Retinal pigment epithelial cell (primary cell): ENCODE measurements at places on chromosomes 11 and 22.

- DNase-seq, result no peak
These were observed at the start of gene PRRG4 for GRCh38 chr11:32829680-32830412. TSS of gene PRRG4 (plus strand) at chr11:32829927. CDS start at chr11:32830530, 603 bp downstream.

- DNase-seq, result peak; percentile 56
These were observed 17.8 kb upstream of the TMPRSS13 start for GRCh38 chr11:117946842-117947526.

GRCh38 chr11:77080643-77081210 lies 14.0 kb downstream of the CAPN5 start:
- DNase-seq, result no peak

- DNase-seq, result no peak
These were observed 88.5 kb downstream of the TENM4 start for GRCh38 chr11:79352349-79352703.

- DNase-seq, result no peak
These were observed 169.3 kb upstream of the BLID start for GRCh38 chr11:122285070-122285988.

- no peak for DNase-seq
These were observed 54.6 kb downstream of the KCNA4 start for GRCh38 chr11:29962243-29962642.

GRCh38 chr11:119728211-119728626 lies 781 bp downstream of the NECTIN1 start:
- no peak for DNase-seq

DNA sequence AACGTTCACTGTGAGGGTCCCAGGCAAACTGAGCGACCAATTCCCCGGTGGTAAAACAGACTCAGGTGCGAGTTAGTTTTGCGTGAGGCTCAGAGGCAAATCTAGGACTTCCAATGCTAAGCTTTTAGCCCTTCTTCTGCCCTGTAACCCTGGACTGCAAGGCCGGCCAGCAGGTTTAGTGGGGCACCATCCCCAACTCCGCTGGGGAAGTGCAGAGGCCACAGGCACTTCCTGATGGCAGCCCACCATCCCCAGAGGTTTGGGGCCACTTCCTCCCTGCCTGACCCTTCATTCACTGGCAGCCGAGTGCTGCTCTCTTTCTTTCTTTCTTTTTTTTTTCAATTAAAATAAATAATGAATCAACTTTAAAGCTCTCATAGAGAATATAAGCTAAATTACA lies 124.6 kb upstream of the B3GAT1 start:
- DNase-seq, result no peak

- no peak for DNase-seq
These were observed 68.6 kb upstream of the PAX6 start for GRCh38 chr11:31879681-31880080.

GRCh38 chr11:124115782-124116616 lies 749 bp downstream of the VWA5A start:
- DNase-seq, result no peak

- DNase-seq, result no peak
These were observed 24.8 kb downstream of the CTNND1 start for GRCh38 chr11:57786436-57786835.

- DNase-seq, result peak; percentile 83
These were observed 38.3 kb upstream of the TFIP11 start for GRCh38 chr22:26550498-26551033.

- no peak for DNase-seq
These were observed 1.1 kb upstream of the CCND1 start for GRCh38 chr11:69639831-69640230.

GRCh38 chr22:30243661-30244060 lies 2.9 kb downstream of the LIF start:
- no peak for DNase-seq

GRCh38 chr11:11374358-11375148 lies 21.5 kb upstream of the CSNK2A3 start:
- DNase-seq, result no peak

DNA sequence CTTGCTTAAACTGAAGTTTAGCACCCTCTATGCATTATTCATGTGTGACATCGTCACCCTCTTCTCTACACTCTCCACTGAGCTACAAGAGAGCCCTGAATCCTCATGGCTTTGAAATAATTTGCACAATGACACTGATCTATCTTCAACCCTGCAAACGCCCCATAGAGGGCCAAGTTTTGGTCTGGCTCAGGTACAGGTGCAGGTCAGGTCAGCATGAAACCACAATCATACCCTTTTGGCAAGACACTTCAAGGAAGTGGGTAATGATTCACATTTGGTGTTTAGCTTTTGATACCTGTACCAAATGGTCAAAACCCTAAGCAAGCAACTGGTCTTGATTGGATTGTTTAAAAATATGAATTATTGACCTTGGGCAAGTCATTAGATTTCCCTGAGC lies 122.2 kb upstream of the CADM1 start:
- no peak for DNase-seq

GRCh38 chr11:126134461-126135155 lies 71.9 kb upstream of the CDON start:
- no peak for DNase-seq

GRCh38 chr11:110355011-110355744 lies 58.8 kb upstream of the RDX start:
- peak; percentile 83 for DNase-seq

DNA sequence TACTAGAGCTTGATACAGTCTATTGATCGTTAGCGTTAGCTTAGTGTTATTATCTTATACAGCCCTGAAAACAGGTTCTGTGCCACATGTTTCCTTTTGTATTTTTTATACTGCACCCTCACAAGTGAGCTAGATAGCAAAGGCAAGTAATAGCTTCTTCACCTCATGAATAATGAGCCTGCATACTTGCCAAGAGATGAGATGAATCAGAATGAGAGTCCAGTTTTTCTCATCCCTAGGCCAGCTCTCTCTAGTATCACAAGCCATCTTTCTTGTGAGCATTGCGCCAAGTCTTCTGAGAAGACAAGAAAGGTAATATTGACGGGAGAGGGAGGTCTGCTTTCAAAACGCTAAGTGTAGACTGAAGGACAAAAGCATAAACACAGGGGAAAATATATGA lies 8.7 kb upstream of the CARD18 start:
- no peak for DNase-seq

DNA sequence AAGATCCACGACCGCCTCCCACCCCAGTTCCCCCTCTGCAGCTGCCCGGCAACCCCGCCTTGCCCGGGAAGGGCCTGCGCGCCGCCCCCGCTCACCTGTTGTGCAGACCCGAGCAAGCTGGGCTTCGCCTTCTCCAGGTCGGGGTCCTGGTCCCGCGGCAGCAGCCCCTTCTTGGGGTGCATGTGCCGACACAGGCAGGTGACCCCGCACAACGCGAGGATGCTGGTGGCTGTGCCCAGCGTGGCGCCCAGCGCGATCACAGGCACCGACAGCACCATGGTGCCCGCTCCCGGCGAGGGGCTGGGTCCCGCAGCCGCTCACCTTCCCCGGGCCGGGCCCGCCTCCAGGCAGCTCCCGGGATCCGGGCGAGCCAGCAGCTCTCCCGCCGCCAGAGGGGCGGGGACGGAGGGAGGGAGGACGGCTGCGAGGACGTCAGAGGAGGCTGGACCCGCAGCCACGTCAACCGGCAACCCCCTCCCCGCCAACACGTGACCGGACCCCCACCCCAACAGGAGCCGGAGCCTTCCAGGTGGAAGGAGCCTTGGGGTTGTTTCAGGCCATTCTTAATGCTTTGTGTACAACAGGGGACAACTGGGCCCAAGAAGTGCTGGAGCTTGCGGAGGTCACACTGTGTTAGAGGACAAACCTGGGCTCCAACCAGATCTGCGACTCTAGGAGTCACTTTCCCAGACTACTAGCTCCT lies at the start of gene SYT13:
Gene SYT13, minus strand, starts transcription at position 412 of the 703 bp plus-strand sequence. Its CDS starts 134 bp downstream, at position 278.
- no peak for DNase-seq

DNA sequence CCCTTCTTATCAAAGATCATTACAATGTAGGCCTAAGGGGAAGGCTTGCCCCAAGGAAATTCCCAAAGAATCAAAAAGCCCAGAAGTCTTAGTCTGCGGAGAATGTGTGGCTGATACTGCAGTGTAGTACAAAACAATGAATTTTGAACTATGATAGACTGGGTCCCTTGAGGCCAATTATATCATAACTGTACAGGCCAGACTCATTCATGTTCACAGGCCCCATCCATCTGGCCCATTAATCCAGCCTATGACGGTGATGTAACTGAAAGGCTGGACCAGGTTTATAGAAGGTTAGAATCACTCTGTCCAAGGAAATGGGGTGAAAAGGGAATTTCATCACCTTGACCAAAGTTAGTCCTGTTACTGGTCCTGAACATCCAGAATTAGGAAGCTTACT lies 35.2 kb downstream of the IGLL1 start:
- no peak for DNase-seq

- DNase-seq, result no peak
These were observed 35.4 kb upstream of the ANO5 start for GRCh38 chr11:22157531-22157930.

DNA sequence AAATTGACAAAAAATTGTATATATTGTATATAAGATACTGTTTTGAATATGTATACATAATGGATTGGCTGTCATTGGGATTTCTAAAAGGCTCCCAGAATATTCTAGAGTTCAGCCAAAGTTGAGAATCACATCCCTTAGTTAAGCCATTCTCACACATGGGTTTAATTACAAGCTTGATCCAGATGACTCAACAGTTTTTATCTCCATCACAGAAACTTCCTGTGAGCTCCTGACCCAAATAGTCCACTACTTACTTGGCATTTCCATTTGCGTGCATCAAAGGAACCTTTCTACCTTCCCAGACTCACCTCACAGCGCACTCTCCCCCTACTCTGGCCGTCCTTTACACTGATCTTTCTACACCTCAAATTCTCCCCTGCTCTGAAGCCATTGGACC lies 184.8 kb upstream of the ARHGAP20 start:
- DNase-seq, result no peak

DNA sequence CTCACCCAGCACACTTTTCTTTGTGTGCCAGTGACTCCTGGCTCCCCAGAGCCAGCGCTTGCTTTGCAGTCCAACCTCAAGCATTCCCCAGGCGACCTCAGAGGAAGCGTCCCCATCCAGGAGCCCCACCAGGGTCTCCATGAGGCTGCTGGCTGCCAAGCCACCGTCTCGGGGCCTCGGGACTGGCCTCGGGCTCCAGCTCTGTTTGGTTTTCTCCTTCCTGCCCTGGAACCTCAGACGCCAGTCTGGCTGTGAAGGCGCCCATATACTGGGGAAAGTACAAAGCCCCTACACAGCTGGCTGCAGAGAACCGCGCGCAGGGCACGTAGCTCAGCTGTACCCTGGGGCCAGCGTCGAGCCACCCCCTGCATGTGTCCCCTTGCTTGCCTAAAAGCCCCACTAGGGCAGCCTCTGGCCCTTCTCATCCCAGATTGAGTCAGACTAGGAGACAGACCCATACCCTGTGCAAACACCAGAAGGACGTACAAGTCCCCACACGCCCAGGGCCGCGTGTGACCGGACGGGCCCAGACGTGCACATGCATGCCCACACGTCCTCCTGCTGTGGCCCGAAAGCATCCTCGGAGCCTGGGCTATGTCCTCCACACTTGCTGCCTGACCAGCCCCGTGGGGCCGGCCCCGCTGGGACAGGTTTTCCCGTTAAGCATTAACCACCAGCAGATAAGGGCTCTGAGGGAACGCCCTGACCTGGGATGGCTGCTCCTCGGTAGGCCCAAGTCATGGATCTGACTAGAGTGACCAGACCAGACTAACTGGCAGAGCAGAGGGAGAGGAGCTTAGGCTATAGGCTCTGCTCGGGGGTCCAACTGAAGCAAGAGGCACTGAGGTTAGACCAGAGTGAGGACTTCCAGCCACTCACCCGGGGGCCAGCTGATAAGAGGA lies 4.2 kb upstream of the SYT8 start:
- no peak for DNase-seq

DNA sequence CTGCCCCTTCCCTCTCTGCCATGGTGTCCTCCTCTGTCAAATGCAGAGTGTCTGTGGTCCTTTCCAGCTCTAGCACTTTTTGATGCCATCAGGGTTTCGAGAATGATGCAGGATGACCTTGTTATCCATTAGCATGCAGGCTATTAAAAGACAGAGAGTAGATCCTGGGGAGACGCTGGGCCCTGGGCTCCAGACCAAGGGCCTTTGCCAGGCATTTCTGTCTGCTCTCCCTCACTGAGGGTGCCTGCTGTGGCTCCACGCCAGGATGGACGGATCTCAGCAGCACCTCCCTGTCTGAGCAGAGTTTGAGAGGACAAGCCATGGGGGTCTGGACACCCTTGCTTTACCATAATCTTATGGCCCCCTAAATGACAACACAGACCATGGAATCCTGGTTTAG lies 110.8 kb upstream of the CD82 start:
- no peak for DNase-seq

DNA sequence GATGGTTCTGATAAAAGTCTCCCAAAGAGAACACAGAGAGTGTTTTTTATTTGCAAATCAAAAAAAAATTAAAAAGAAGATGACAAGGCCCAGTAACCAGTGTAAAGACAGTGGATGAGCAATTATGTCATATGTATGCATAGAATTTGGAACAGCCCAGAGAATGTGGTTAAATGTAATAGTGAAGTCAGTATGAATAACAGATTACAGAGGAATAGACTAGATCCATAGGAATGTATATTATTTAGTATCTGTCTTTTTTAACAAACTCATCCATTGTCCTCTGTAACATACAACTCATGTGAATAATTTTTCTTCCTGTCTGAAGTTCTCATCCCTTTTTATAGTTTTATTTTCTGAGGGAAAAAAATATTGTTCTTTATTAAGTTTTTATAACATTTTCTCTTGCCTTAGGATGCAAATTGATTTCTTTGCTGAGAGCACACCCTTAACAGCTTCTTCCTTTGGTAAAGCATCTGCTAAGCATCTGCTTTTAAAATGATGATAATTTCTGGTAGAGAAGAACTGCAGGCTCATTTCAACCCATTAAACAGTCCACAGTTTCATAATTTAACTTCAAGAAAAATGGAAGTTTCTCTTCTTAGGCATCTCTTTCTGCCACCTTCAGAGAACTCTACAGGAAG lies 266.5 kb upstream of the MTNR1B start:
- DNase-seq, result no peak

- DNase-seq, result no peak
These were observed 121.8 kb downstream of the ETS1 start for GRCh38 chr11:128465531-128465930.

- DNase-seq, result no peak
These were observed 51.6 kb downstream of the RPUSD4 start for GRCh38 chr11:126159719-126160344.

- no peak for DNase-seq
These were observed 46.8 kb downstream of the MACROD1 start for GRCh38 chr11:64118876-64119665.

- DNase-seq, result no peak
These were observed 56.9 kb downstream of the ATG16L2 start for GRCh38 chr11:72871119-72871518.

- DNase-seq, result no peak
These were observed 17.7 kb downstream of the LRP5 start for GRCh38 chr11:68329978-68330699.

GRCh38 chr11:24543771-24544170 lies 46.9 kb downstream of the LUZP2 start:
- DNase-seq, result no peak

GRCh38 chr22:40509401-40510134 lies 127.0 kb downstream of the MRTFA start:
- DNase-seq, result peak; percentile 78
